Hepatocyte (in vitro differentiated cells): ENCODE measurements at places on chromosomes 1 and 21. TPM values are rescaled to one million over a fixed set of nuclear protein-coding genes. Genes with fewer than 3 reads are reported as not detected.
A peak's percentile ranks its signal among the peaks of the same experiment; 100 is the strongest.

GRCh38 chr1:205124726-205125125 is 2.9 kb upstream of the RBBP5 start:
- no peak for DNase-seq

Gene PODN
- 2.1 and 3.9 TPM in 2 replicates for total RNA-seq

GRCh38 chr1:4512636-4513035 is 141.8 kb upstream of the AJAP1 start:
- DNase-seq, result peak; percentile 11

DNA sequence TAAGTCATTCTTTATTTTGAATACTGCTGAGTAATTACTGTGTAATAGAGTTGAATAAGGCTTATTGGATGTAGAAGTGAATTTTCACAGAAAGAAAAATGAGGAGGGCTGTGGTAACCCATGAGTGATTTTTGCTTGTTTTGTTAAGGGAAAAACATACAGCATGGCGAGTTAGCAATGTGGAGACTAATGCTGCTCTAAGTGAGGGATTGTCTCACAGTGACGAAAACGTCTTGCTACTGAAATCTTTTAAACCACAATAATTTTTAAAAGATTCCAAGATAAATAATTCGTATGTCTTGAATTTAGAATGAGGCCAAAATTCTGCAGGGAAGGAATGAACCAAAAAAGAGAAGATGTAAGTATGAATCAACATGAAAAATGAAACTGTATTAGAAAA is 16.2 kb upstream of the PLA2G4A start:
- no peak for DNase-seq

DNA sequence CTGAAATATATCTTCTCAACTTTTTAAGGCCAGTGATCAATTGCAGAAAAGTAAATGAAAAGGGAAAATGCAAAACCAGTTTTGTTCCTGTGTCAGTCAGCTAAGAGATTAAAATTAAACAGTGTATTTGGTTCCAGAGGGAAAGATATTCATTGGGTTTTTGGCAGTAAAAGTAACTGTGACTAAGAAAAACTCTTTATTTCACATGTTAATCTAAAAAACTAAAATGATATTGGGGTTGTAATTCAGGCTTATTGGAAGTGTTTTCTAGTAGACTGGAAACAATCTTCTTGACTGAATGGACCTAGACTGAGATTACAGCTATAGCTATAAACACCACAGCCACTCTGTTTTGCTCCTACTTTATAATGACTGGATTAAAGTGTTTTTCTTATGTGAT is 413.9 kb downstream of the ADGRL2 start:
- no peak for DNase-seq

DNA sequence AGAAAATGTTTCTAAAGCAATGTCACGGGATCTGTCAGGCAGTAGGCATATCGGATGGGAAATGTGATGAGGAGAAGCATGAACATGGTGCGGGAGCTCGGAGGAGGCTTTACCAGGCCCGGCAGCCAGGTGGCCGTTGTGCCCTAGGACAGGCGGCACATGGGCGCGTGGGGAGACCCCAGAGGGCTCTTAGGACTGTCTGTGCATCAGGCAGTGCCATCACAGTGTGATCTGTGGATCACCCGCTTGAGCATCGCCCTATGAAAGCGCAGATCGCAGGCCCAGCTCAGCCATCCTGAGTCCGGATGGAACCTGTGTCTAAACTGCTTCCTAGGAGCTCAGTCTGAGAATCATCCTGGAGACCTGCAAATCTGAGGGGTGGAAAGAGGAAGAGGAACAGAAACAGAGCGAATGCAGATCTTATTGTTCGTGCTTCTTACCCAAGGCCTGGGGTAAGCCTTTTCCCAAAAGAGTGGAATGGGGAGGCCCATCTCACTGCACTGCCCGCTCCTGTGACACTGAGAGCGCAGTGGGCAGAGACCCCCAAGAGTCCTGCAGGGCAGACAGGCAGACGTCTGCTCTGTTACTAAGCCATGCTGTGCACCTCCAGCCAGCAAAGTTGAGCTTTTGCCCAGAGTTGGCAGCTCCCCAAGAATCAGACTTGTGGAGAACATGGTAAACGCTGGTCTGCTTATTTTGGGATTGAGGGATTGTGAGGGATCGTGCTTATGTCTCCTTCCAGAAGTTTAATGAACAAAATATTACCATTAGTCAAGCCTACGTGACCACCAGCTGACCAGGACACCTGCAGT is 251.0 kb downstream of the RHOU start:
- peak; percentile 45 for DNase-seq

Gene CA14
- 2.4 and 4.6 TPM in 2 replicates for total RNA-seq

Gene PIK3R3
- total RNA-seq, result 16.8 and 18.9 TPM in 2 replicates

DNA sequence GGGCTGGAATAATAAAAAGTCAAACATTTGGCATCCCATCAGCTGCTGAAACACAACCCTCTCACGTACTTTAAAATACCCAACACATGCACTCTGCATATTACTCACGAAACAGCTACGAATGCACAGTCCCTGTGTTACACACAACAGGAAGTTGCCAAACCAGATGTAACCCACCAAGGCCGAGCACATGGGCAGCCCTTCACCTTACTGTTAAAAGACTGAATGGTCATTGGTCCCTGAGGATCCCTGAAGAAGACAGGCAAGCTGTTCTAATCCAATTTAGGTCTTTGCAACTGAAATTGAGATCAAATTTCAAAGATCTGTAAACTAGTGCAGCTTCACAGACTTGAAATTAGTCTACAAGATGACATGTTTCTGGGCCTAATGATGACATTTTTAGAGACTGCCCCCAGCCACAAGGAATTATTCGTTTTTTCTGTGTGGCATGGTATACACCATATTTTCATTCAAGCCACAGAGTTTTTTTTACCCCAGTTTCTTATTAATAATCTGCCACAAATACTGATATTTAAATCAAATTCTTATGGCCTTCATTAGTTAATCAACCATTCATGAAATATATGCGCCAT is 25.6 kb upstream of the IER5 start:
- no peak for DNase-seq

DNA sequence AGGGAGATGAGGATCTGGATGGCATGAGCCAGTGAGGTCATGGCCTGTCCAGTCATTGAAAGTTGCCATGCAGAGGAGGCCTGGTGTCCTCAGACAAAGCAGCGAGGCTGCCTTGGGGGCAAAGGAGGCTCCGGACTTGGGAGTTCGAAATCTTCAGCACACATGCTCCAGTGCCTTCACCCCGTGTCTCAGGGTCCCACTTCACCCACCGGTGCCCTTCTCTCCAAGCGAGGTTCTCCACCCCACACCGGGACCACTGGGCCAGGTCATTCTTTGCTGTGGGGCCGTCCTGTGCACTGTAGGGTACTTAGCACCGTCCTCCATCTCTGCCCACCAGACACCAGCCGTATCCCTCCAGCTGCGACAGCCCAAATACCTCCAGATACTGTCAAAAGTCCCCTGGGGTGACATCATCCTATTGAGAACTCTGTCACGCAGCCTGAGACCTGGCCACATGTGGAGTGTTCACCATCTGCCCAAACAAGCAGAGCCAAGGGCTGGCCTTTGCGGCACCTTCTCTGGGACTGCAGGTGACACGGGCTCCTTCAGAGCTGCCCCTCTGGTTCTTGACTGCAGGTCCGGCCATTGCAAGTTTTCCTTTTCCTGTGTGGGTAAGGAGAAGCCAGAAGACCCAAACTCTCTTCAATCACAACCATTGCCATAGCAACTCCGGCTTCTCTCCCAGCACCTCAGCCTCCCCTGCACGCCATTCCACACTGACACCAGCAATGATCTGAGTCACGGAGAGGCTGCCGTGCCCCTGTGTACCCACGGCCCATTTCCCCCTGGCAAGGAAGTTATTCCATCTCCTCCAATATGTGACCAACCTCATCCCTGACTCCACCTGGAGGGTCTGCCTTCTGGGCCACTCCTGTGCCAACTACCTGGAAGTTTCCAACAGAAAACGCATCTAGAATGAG is 20.4 kb upstream of the PDE9A start:
- no peak for DNase-seq

Gene ADCY10
- total RNA-seq, result 0.93 and 1.4 TPM in 2 replicates

Gene SLC35A3
- total RNA-seq, result 39.7 and 56.1 TPM in 2 replicates

GRCh38 chr1:152141971-152142584 is 16.9 kb downstream of the RPTN start:
- peak; percentile 63 for DNase-seq

DNA sequence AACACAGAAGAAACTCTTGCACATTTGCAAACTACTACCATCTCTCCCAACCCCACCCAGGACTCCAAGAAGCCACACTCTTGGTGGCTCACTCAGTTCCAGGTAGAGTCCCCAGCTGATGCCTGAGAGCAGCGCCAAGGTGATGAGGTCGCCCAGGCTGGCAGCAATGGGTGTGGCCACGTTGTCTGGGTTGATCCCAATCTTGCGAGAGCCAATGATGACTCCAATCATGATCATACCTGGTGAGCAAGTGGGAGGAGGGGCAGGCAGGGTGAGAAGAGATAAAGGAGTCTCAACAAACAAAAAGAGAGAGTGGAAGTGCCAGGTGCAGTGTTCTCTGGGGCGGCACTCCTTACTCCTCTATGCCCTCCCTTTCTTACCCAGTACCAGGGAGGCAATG is 14.4 kb downstream of the SLC41A1 start:
- no peak for DNase-seq

GRCh38 chr1:167258858-167259257 is 38.2 kb downstream of the POU2F1 start:
- peak; percentile 7 for DNase-seq

GRCh38 chr1:2528966-2529783 is 888 bp downstream of the HES5 start:
- peak; percentile 64 for DNase-seq

GRCh38 chr1:16266411-16267118 is 29.6 kb upstream of the CPLANE2 start:
- no peak for DNase-seq

Gene USH2A
- total RNA-seq, result 0.07 and 0.20 TPM in 2 replicates

Gene CCT8
- total RNA-seq, result 178 and 196 TPM in 2 replicates

Gene RNF186
- 0.93 and 1.4 TPM in 2 replicates for total RNA-seq

DNA sequence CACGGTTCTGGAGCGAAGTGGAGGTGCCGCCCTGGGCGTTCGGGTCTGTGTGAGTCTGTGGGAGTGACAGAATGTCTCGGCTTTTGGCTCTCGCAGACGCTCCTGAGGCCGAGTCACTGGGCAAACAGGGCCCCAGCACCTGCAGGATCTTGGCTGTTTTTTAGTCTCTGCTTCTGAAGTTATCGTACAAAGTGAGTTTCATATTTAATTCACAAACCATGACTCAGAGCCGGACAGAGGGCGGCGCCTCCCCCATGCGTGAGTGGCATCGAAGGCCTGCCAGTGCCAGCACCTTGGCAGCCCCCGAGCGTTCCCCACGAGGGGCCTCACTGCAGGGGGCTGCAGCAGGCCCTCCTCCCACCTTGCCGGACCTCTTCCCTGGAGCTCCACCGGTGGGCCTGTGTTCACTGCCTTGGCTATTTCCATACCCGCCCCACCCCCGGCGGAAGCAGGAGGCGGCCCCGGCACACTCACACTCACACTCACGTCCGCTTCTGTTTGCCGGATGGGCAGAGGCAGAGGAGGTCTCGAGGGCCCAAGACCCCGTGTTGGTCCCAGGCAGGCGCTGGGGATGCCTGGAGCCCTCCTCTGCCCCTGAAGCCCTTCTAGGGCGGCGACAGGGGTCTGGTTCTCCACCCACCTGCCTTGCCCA is 56.3 kb downstream of the MORN1 start:
- no peak for DNase-seq

DNA sequence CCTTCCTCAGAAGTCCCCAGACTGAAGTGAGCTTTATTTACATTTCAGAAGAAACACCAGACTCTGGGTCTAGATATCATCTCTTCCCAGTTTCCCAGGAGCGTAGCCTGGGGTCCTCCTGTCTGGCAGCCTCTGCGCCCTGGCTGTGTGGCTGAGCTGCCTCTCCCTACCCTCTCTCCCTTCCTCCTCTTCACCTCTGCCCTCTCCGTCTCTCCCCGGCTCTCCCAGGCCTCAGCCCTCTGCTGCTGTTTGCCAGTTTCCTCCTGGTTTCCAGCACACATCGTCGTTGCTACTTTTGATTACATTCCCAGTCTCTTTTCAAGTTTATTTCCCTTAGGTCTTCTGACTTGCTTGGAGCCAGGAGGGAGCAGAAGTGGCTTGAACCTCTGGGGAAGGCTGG is 91.1 kb upstream of the DISP3 start:
- no peak for DNase-seq

Gene CRYBG2
- total RNA-seq, result 7.1 and 15.6 TPM in 2 replicates

GRCh38 chr1:213070406-213070805 is 19.4 kb downstream of the RPS6KC1 start:
- peak; percentile 23 for DNase-seq

Gene EDARADD
- total RNA-seq, result 2.4 and 4.5 TPM in 2 replicates

Gene B4GALT2
- total RNA-seq, result 45.7 and 48.2 TPM in 2 replicates

Gene CELA3B
- total RNA-seq, result 0.33 TPM in 1 of 2 replicates, not detected in the other

- no peak for DNase-seq
Measured at GRCh38 chr1:80893115-80893514, 907.6 kb upstream of the ADGRL2 start.

Gene SYPL2
- 2.0 and 2.1 TPM in 2 replicates for total RNA-seq

GRCh38 chr1:171434717-171435346 is 50.5 kb upstream of the PRRC2C start:
- peak; percentile 27 for DNase-seq

- DNase-seq, result no peak
Measured at GRCh38 chr1:198612471-198613260, 26.2 kb upstream of the PTPRC start.

GRCh38 chr21:39489380-39489924 is 37.7 kb downstream of the SH3BGR start:
- DNase-seq, result no peak
